ENCODE measurements at places on chromosomes 7 and 10.
A peak's percentile ranks its signal among the peaks of the same experiment; 100 is the strongest.

DNA sequence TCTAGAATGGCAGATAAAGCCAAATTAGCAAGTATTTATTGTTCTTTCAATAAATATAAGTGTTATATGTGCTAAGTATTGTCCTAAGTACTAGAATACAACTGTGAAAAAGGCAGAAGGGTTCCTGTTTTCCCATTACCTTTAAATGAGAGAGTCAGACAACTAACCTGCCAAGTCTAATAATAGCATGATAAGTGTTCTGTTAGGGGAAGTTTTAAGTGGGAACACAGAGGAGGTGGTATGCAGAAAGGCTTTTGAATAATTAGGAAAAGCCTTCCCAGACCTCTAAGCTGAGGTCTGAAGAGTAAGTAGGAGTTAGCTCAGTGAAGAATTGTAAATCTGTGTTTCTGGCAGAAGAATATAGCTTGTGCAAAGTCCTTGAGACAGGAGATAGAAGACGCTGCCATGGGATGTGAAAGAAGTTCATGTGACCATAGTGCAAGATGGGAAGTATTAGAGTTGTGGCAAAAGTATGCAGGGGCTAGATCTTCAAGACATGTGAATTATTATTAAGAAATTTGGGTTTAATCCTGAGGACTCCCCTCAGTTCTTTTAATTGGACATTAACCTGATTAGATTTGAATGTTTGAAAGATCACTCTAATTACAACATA lies 12.5 kb downstream of the SHOC2 start:
- DNase-seq: no peak

DNA sequence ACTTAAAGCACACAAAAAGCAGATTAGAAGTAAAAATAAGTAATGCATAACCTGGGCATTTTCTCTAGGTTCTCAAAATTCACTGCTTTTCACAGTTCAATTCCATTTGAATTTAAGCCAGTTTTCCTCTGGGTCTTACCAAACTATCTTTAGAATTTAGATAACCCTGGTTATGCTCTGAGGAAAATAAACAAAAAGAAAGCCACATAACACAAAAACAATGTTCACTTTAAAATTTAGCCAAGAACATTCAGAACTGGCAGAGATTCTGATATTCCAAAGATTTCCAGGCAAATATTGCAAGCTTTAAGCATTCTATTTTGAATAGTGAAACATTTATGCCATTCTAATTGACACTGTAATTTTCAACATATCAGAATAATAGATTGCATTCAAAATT lies 50.7 kb upstream of the PRKG1 start:
- DNase-seq: no peak

DNA sequence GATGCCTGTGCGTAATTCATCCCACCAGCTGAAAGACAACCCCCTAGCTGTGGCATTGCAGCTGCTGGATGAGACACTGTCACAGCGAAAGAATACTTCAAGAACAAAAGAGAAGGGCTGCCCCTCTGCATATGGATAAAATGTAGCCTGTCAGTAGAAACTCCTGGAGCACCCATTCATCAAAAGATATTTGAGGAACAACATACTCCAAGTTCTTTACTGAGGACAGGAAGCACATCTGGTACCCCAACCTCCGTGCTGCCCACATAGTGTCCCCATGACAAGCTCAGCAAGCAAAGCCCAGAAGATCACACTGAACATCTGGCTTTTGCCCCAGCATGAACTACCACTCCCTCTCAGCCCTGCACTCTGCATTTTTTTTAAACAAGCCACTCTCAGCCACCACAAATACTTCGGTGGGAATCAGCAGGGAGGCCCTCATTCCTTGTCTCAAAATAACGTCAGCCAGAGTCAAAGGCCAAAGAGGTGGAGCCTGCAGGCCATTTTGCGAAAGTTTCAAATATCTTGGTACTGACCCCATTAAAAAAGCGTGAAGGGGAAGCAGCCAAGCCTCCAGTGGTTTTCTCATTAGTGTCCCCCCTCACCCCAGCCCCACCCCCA lies 1.7 kb downstream of the CREB3L2 start:
- DNase-seq: peak; percentile 89

DNA sequence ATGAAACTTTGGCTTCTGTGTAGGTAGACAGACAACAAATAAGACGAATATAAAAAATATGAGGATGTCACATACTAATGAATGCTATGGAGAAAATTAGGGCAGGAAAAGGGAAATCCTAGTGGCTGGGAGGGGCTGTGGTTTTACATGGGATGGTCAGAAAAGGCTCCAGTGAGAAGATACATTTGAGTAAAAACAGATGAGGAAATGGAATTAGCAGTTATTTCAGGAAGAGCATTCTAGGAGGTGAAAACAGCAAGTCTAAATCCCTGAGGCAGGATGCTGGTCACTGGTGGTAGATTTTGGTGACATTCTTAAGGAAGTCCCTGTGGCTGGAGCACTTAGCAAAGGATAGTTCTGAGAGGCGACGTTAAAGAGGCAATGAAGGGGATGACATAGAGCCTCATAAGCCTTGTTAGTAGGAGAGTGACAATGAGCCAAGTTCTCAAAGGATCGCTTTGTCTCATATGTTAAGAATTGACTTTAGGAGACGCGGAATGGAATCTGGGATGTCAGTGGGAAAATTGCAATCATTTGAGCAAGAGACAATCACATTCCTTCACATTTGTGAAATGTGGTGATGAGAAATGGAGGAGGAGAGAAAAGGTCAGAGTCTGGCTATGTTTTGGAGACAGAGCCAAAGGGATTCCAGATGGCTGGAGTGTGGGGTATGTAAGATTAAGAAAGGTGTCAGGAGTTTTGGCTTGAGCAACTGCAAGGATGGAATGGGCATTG lies 384.7 kb upstream of the FZD8 start:
- DNase-seq: peak; percentile 71

DNA sequence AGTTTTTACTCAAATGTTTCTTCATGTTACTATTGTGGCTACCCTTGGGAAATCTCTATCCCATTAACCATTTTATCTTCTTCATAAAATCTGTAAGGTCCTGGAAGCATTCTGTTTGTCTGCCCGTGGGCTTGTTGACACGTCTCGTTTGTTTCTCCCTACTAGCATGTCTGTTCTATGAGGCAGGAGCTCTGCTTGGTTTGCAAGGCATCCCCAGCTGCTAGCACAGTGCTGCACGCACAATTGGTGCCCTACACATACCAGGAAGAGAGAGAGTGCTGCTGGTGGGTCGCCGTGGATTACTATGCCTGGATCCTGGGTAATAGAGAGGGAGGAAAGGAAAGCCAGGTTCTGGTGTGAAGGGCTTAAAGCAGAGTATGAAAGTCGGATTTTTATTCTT lies 166.1 kb upstream of the TNS3 start:
- no peak for DNase-seq

DNA sequence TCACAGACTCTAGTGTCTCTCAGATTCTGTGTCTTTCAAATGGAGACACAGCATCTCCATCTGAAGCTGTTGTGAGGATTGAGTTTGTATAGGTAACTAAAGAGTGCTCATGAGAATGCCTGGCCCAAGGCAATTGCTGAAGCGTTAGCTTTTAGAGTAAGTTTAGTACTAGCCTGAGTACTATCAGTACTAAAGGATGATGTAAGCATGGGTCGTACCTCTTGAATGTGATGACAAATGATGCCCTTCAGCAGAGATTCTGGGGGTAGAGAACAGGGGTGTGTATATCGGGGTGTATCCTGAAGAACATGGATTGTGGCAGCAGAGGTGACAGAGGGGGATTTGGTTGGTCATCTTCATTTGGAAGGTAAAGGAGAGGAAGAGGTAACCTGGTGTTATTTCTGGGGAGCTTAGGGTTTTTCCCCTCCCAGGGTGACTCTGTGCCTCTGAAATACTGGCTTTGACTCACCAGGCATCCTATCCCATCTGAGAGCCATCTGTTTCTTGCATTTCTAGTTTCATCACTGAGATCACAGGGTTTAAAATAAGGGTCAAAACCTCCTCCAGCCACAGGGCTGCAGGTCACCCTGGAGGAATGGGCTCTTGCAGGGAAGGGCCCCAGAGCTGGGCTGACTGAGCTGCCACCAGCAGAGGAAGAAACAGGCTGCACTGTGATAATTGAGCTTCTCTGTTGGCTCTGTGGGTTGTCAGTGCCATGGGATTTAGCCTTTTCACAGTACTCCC lies 756.0 kb downstream of the KCNMA1 start:
- peak; percentile 27 for DNase-seq

GRCh38 chr10:116737627-116738327 lies 4.6 kb downstream of the HSPA12A start:
- DNase-seq: no peak

DNA sequence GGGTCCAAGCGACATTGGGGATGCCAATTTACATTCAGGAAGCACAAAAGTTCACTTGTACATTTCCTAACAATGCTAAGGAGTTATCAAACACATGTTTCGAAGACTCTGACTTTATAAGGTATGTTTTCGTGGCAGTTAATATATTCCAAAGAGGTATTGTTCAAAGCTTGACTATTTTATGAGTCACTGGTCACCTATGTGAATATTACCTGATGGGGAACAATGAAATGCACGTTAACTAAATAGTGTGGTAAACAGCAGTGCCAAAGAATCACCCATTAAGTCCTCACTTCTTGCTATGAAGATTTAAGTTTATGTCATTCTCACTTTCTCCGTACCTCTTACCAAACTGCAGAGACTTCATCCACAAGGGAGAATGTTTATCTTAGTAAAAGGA lies 550.2 kb downstream of the SORCS1 start:
- no peak for DNase-seq

- DNase-seq: no peak
Observed at GRCh38 chr10:1499359-1499957, 237.9 kb downstream of the ADARB2 start.

- DNase-seq: no peak
Observed at GRCh38 chr10:72170263-72170662, 45.5 kb upstream of the ANAPC16 start.

- DNase-seq: no peak
Observed at GRCh38 chr10:124200011-124200410, 106.6 kb upstream of the CHST15 start.

- no peak for DNase-seq
Observed at GRCh38 chr7:21938463-21938862, 7.2 kb downstream of the CDCA7L start.

DNA sequence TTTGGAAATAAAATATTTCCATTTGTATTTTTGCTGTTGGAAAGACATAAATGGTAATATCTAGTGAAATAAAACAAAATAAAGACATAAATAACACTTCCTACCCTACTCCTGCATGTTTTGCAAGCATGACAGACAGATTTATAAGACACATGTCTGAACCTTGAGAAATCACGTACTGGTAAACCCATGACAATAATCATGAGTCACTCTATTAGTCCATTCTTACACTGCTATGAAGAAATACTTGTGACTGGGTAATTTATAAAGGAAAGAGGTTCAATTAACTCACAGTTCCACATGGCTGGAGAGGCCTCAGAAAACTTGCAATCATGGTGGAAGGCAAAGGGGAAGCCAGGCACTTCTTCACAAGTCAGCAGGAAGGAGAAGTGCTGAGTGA lies 942.2 kb downstream of the REEP3 start:
- DNase-seq: no peak

- no peak for DNase-seq
Observed at GRCh38 chr10:6061056-6061455, 1.1 kb downstream of the IL2RA start.

GRCh38 chr10:112898540-112899390 lies 51.3 kb upstream of the TCF7L2 start:
- DNase-seq: no peak

DNA sequence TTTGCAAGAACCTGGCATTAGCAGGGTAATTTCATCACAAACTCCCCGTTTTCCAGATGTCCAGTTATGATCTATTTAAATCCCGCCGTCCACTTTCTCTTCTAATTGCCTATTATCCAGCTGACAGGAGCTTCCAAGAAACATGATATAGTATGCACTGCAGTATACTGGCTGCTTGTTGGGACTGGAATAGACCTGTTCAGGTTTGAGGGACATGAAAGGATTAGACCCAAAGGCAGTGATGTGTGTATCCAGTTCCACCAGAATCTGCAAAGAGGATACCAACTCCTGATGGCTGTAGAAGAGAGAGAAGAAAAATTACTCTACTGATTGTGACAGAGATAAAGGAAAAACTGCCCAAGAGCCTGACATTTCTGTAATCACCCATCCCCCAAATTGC lies 8.9 kb downstream of the MSS51 start:
- no peak for DNase-seq

- peak; percentile 13 for DNase-seq
Observed at GRCh38 chr10:109343293-109343692, 580.0 kb downstream of the XPNPEP1 start.

GRCh38 chr10:67224553-67224952 lies 298.7 kb downstream of the LRRTM3 start:
- no peak for DNase-seq

DNA sequence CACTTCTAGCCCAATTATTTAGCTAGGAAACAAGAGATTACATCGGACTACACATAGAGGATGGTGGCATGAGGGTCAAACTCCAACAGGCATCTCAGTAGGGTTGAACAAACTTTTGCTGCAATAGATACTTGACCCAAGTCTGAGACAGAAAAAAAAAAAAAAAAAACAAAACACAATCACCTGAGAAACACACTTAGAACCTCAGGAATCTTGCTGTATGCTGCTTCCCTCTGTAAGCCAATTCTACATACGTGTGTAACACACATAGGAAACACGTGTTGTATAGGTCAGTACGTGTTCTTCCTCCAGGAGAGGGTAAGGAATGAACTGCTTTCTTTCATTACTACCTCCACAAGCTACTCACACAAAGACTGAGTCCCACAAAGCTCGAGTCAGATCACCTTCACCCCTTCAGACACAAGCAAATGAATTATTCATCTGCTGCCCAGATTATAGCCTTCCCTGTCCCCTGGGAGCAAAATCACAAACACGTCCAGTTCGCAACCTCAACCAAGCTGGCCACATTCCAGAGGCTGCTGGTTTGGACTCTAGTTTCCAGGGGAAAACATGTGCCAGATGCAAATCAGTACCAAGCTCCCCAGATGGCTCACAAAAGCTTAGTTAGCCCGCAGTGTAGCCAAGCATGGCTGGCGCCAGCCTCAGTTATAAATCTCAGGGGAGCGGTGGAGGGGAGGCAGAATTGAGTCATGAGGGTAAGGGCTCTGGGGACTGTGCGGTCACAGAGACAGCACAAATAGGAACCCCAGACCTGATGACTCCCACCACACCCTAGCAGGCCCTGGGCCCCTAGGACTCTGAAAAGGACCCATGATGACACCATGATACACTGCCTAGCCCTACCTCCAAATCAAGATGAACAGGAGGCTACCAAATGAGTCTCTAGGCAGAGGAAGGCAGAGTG lies 15.1 kb downstream of the PSAP start:
- DNase-seq: peak; percentile 98

- DNase-seq: no peak
Observed at GRCh38 chr7:107742678-107743566, 1.0 kb upstream of the CBLL1 start.

Measured in GM04503 (cell line).